Activated CD8-positive, alpha-beta memory T cell treated with anti-CD3 and anti-CD28 coated beads for 4 hours (primary cell): ENCODE measurements at places on chromosomes 12 and 14.

GRCh38 chr14:89221109-89221810 lies 195.8 kb downstream of the FOXN3 start:
- no peak for DNase-seq

DNA sequence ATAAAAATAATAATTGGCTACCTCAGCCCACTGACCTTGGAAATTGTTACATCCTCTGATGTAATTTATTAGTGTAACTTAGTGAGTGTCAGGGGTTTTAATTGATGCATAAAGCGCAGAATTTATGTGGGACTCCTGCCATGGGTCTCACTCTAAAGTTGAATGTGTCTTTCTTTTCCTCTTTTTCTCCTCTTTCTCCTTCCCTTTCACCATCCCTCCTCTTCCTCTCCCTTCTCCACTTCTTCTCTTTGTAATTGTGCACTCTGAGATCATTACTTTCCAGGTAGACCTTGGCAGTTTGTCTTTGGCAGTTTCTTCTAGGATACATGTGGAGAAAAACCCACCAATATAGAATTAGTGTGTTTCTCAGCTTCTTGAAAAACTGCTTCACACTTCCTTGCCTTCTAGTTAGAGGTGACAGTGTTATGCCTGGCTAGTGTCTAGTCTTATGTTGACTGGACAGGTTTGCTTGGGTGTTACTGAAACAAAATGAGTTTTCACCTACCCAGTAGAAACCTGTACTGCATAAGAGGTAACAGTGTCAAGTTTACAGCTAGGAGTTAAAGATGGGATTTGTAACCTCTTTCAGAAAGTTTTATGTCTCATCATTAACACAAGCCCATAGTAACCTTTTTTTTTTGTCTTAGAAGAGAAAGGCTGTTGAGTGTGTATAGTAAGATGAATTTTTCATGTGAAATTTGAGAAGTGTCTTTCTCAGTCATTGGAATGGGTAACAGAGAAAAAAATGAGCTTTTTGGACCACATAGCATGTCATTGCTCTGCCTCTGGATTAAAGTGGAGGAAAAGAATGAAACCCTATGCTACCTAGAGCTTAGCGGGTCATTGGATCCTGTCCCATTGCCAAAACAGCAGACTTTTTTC lies 18.6 kb downstream of the PELI2 start:
- no peak for DNase-seq

DNA sequence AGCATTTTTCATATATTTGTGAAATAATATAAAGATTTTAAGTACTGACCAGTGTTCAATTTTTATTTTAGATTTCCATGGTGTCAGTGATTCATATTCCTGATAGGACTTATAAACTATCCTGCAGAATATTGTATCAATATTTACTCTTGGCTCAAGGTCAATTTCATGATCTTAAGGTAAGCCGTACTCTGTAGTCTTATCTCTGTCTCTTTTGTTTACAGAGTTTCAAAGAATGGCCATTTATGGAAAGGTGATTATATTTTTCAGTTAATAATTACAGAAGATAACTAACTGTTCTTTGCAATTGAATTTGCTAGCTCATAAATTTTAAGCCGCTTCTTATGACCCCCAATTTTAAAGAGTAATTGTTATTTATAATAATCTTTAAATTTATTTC lies 27.9 kb downstream of the CGRRF1 start:
- no peak for DNase-seq

- no peak for DNase-seq
Observed at GRCh38 chr12:116628989-116629388, 69.8 kb downstream of the MAP1LC3B2 start.

GRCh38 chr14:42028607-42029006 lies 421.9 kb downstream of the LRFN5 start:
- no peak for DNase-seq

DNA sequence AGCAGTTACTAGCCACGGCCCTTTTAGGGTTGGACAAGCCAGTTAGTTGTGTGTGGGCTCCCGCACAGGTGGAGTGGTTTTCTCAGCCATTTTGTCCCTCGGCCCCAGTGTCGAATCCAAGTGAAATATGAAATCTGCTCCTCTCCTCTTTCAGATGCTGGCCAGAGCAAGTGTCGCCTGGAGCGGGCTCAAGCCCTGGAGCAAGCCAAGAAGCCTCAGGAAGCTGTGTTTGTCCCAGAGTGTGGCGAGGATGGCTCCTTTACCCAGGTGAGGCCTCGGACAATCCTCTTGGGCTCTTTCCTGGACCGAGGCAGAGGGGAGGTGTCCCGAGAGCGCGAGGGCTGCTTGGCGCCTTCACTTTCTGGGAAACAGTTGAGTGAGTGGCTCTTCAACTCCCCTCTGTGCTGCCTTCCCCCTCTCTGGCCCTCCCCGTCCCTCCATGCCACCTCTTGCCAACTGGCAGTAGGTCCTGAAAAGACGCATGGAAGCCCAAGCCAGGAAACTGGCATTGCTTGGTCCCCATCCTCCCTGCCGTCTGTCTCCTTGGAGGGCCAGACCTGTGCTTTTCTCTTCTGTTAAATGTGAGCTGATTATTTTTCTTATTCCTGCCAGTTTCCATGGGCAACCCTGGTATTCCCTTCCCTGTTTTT lies 74.2 kb downstream of the SMOC1 start:
- no peak for DNase-seq

GRCh38 chr12:116222358-116222757 lies 55.1 kb downstream of the MED13L start:
- peak; percentile 11 for DNase-seq

DNA sequence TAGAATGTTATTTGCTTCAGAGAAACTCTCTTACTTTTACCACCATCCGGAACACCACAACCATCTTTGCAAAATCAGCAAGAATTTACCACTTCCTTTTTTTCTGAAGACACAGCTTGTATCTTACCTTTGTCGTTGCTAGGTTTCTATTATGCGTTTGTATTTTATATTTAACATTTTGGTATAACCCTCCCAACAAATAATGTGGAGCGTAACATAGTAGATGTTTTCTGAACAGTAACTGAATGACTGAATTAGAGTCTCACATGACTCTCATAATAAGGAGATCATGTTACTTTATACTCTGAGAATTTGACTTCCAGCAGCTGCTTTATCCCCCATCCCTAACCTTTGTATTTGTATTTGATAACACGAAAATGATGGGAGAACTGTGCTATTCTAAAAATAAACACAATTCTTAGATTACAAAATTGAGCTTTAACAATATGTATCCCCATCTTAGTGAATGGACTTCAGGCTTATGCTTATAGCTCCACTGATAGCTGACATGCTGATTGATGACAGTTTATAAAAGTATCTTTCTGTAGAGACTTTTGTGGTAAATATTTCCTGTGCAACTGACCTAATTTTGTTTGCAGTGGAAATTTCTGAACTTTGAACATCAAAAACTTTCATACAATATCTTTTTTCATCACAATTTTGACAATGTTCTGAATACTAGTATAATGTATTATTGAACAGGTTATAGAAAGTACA lies 7.9 kb upstream of the KLRB1 start:
- DNase-seq: no peak

- no peak for DNase-seq
Observed at GRCh38 chr14:53285821-53286220, 132.7 kb upstream of the DDHD1 start.

DNA sequence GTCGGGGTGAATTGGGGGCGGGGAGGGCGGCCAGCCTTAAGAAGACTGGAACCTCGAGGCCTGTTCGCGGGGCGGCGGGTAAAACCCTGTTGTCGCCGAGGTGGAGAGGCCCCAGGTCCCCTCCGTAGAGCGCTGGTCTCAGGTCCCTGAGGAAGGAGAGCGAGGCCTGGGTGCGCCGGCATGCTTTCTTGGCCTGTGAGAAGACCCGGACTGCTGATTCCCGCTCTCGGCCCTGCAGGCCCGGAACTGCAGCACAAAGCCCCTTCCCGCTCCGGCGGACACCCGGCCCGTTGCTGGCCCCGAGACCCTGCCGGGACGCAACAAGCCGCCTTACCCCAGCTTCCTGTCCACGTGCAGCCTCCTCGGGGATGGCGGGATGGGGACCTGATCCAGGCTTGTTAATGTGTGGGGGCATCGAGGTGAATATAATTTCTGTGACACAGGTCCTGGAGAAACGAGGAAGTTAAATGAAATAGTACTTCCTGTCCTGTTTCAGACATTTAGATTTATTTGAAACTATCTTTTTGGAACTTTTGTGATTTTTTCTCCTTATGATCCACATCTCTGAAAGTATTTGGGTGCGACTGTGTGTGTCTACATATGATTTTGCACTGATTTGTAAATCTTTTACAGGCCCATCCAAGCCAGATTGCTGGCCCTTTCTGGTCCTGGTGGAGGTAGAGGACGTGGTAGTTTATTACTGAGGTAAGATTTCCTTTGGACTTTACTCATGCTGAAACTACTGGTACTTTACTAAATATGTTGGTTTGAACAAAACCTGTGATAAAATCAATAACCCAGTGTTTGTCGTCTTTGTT lies 600 bp downstream of the PNN start:
- no peak for DNase-seq

- no peak for DNase-seq
Observed at GRCh38 chr14:90695997-90696660, 120.1 kb downstream of the TTC7B start.

GRCh38 chr12:42396473-42397259 lies 70.7 kb downstream of the PPHLN1 start:
- no peak for DNase-seq

- no peak for DNase-seq
Observed at GRCh38 chr14:99751539-99752485, 41.4 kb upstream of the EML1 start.

GRCh38 chr12:108800591-108800990 lies 56.8 kb downstream of the SSH1 start:
- no peak for DNase-seq

- DNase-seq: no peak
Observed at GRCh38 chr12:87848248-87848868, 180.8 kb downstream of the C12orf50 start.

- DNase-seq: no peak
Observed at GRCh38 chr12:121539908-121540307, 40.9 kb downstream of the KDM2B start.

GRCh38 chr12:124949779-124950728 lies 35.6 kb upstream of the UBC start:
- no peak for DNase-seq

DNA sequence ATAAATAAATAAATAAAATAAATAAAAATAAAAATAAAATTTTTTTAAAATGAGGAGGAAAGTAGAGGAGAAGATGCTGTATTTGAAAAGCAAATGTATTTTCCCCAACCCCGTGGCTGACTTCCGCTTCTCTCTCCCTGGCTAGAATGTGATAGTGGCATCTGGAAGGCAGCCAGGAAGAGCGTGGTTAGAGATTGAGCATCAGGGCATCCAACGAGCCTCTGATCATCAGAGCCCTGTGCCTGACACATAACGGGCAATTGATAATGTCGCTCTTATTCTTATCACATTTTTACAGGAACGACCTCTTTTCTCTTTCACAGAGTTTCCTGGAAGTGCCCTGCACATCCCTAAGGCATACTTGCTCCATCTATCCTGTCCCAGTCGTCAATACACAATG lies 496.9 kb upstream of the TMEM132C start:
- DNase-seq: no peak

- DNase-seq: no peak
Observed at GRCh38 chr12:117875744-117876435, 92.9 kb downstream of the KSR2 start.

DNA sequence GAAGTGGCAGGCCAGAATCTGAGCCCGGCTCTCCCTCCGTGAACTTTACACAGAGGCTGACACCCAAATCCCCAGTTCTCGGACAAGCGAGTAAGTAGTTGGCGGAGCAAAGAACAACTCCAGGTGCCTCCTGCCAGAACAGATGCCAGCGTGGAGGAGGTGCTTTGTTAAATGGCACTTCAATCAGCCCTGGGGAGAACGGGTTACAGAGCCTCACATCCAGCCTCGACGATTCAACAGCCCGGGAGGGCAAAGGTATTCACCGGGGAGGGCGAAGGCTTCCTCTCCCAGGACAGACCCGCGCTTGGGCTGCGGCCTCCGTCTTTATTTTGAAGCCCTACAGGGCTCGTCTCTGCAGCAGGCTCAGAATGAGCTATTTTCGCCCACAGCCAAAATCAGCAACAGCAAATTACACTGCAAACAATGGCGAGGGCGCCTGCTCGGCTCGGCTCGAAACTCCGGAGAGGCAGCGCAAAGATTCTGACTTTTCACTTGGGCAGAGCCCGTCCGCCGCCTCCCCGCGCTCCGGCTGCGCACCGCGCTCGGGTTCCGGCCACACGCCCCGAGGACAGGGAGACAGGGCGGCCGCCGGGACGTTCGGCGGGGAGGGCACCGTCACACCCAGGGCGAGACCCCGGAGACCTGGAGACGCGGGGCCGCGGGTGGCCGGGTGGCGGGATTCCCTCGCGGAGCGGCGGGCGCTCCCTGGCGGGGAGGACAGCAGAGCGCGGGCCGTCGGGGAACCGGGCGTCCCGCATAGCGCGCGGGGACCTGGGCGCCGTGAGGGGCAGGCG lies 811 bp downstream of the TMCC3 start:
- DNase-seq: no peak

DNA sequence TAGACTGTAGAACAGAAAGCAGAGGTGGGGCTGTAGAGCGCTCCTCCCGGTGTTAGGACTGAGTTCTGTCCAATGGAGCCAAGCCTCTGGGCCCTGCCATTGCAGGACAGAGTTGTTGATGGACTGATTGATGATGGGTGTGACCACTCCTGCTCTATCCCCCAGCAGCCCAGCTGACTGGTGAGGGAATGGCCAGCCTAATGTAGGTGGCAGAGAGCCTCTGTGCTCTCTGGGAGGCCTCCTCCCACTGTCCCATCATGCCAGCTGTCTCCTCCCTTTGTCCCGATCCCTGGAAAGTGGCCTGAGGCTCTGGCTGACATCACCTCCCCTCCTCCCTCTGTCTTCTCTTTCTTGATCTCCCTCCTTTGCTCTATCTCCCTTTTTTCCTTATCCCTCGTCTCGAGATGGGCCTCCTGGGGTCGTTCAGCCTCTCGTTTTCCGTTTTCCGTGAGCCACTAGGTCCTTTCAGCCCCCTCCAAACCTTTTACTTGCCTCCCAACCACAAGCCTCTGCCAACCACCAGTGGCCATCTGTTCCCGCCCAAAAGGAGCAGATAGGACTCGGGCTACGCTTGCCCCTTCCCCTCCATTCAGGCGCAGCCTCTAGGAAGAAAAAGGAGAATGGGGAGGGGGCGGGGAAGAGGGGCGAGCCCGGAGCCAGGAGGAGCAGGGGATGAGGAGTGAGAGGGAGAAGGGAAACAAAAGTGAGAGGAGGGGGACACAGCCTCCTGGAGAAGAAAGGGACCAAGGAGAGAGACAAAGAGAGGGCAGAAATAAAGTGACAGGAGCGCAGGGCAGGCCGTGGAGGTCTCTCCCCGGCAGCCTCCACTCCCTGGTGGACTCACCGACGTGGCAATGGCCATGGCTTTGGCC lies 572 bp downstream of the EFS start:
- DNase-seq: no peak

- DNase-seq: no peak
Observed at GRCh38 chr12:113246478-113247122, 25.3 kb downstream of the TPCN1 start.

DNA sequence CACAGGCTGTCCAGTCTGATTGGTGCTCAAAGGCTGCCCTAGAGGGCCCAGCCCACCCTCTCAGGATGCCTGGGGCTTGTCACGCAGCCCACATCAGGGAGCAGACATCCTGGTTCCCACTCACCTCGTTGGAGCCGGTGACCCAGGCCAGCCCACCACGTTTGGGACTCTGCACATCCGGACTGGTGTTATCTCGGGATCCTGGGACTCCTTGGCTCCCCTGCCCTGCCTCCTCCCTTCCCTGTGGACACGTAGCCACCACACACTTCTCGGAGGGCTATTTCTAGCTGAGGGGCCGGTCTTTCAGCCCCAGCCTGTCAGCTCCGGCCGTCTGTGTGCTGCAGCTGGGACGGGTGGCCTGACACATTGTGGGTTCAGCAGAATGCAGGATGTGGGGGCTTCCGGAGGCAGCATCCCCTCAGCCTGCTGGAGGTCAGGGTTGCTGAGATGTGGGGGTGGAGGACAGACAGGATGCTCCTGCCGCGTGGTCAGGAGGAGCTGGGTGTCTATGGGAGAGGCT lies 12.8 kb upstream of the FGF23 start:
- no peak for DNase-seq
